Inflammatory macrophage treated with lipopolysaccharide for 1 hour (primary cell): ENCODE measurements at places on chromosomes 2 and 18.

DNA sequence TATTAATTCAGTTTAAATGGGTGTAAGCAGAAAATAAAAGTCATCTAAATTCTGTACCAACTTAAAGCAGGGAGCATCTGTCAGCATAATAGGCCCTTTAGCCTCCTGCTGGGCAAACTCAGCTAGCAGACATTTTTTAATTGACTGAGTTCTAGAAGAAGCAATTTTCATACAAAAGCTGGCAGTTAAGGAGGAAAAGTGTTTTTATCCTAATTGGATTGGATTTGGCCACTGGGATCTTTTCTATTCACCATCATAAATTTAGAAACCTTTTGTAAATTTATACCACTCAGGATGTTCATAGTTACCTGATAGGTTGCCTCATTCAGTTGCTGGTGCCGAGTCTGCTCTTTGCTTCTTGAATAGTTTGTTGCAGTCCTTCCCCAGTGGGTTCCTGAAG, 262.7 kb upstream of the FSIP2 start:
- DNase-seq, result no peak

DNA sequence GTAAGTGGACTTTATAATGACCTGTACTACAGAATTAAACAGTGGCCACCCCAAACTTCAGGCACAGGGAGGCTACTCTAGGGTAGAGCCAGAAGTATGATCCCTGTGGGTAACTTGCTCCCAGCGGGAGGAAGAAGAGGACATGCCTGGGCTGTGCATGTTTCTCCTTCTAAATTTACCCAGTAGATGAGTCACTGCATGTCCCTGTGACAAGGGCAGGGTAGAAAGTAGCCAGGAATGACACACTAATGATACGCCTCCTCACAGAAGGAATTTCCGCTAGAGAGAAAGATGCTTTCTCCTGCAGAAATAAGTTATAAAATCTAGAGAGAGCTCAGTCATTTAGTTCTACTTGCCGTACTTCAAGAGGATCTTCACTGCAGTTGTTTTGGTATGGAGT, 7.5 kb downstream of the ACYP2 start:
- DNase-seq, result no peak

DNA sequence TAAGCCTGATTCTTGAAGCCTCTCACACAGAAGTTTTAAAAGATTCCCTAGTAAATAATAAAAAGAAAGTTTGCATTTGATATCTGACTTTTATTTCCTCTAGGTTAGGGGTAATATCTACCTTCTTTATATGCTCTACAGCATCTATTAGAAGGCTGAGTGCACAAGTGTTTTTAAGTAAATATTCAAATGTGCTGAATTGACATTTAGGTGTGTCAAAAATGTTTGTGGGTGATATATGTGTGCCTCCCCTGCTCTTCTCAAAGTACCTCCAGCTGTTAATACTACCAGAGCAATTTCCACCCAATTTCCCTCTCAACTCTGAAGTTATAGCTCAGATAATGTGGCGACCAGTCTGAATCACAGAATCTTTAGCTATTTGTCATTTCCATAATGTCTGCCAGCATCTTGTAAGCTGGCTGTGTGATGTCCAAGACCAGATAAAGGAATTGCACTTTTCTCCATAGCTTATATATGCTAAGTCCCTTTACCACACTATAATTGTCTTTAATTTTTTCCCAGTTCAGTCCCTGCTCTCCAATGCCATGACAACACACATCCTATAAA, 24.4 kb upstream of the ERMN start:
- DNase-seq, result no peak

DNA sequence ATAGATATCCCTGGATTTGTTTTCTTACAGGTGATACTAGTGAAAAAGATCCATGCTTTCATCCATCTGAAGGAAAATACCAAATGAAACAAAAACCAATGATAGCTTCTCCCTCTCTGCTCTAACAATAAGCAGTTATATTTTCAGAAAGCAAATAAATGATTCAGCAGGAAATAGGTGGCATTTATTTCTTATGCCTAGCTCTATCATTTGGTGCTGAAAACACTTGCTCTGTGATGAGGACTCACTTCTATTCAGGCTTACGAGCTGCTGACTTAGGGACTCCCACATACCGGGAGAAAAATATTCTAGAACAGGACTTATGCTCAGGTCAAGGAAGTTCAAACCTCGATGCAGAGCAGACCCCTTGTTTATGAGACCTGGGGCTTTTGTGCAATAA, 142.6 kb downstream of the SETBP1 start:
- no peak for DNase-seq

- DNase-seq, result no peak
Measured at GRCh38 chr2:51297488-51297887, 265.6 kb upstream of the NRXN1 start.

- no peak for DNase-seq
Measured at GRCh38 chr2:8134473-8134932, 547.4 kb upstream of the ID2 start.

DNA sequence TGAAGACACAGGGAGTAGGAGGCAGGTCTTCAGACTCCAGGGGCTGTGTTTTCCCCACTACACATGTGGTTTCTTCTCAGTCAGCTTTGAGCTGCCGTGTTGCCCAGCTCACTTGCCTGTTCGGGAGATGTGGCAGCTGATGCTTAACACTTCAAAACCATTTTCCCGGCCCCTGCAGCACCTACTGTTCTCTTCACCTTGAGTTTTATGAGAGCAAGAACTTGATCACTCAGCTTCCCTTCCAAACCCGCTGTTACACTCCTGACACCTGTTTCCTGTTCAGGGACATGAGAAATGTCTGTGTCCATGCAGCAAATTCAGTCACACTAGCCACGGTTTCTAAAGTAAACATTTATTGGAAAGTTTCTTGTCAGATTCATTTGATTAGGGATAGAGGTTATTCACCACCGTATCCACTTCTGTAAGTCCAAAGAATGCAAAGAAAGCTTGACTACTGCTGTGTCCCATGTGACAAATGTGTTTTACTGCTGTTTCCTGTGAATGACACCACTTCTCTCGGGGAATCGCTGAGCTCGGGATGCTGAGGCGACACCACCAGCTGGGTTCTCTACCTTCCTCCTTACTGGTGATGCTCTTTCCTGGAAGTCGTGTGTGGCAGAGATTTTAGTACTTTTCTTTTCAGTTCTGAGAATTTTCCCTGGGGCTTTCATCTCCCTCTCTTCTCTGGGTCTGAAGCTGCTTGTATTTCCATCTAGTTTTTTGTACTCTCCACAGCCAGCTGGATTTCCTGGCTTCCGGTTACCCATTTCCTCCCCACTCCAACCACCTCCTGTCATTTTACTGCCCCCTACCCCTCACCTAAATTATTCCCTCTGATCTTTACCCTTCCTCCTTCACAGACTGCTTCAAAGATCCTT, 91.7 kb downstream of the KLF7 start:
- peak; percentile 29 for DNase-seq

DNA sequence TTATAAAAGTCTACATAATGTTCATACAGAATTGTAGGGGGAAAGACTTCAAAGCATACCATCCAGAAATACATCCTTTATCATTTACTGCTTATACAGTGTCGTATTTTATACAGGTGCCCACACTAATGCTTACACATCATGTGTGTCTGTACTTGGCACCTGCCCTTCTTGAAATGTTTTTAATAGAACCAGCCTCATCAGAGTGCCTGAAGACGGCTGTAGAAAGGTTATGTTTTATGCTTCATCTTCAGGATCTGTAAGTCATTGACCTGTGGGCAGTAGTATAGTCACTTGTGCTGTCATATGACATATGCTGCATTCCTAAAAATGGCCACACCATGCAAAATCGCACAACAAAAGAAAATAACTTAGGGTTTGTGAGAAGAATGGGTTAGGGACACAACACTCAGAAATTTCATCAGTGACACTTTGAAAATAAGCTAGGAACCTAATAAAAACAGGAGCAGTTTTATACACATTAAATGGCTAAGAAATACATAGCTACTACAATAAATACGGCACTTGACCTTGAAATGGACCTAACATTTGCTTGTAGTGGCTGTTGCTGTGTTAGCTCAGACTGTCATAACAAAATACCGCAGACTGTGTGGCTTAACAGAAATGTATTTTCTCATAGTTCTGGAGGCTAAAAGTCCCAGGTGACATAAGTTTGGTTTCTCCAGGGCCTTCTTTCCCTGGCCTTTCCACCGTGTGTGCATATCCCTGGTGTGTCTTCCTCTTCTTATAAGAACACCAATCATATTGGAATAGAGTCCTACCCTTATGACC, 112.6 kb downstream of the CERS6 start:
- peak; percentile 76 for DNase-seq

- no peak for DNase-seq
Measured at GRCh38 chr2:43055086-43055912, 171.1 kb downstream of the ZFP36L2 start.

GRCh38 chr2:36811071-36811470, 114.6 kb downstream of the VIT start:
- no peak for DNase-seq

- DNase-seq, result no peak
Measured at GRCh38 chr18:63071701-63072141, 247.8 kb downstream of the BCL2 start.

GRCh38 chr2:169673921-169674320, 20.3 kb downstream of the CFAP210 start:
- DNase-seq, result no peak

DNA sequence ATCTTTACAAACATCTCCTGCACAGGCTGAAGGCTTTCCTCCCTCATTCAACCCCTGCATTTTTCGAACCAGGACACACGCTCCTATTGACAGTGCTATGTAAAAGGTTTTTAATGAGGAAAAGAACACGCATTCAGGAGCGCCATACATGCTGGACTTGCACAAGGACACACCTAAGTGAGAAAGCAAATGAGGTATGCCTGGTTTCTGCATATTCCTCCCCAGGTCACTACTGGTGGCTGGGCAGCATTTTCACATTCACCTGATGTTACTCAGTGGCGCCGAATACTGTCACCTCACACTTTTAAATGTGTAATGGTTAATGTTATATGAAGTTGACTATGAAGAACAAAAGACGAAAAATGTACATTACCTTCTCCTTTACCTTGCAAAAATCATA, 150.6 kb downstream of the ANTXR1 start:
- DNase-seq, result no peak

- DNase-seq, result no peak
Measured at GRCh38 chr2:42569883-42570282, 1.5 kb downstream of the MTA3 start.

GRCh38 chr2:25257931-25258846, 83.5 kb downstream of the DNMT3A start:
- DNase-seq, result no peak

DNA sequence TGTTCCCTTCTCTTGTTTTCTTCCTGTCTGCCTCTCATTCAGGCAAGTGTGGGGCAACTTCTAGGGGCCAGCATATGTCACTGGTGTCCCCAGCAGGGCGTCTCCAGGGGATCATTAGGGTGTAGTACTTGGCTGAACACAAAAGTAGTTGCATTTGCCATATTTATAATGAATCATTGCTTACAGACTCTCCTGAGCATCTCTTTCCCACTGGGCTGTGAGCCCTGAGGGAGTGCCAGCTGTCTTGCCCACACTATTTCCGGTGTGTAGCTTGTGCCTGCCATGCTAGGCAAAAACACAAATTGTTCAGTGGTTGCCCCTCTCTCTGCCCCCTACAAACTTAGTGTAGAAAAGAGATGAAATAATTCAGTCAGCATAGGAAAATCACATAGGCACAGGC, 40.8 kb upstream of the SCLY start:
- no peak for DNase-seq

DNA sequence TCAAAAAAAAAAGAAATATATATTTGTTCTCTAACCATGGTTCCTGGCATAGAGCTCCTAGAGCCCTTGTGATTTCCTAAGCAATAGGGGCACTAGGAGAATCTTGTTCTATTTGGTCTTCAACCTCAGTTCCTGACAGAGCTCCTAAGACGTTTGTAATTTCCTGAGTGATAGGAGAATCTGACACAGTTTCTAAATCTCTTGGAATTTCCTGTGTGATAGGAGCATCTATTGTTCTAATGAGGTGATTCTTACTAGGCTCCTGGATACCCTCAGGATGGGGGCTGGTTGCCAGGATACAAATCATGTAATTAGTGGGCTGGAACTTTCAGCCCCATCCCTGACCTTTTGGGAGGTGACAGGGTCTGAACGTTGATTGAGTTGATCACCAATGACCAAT, 245.8 kb downstream of the ZEB2 start:
- DNase-seq, result no peak

DNA sequence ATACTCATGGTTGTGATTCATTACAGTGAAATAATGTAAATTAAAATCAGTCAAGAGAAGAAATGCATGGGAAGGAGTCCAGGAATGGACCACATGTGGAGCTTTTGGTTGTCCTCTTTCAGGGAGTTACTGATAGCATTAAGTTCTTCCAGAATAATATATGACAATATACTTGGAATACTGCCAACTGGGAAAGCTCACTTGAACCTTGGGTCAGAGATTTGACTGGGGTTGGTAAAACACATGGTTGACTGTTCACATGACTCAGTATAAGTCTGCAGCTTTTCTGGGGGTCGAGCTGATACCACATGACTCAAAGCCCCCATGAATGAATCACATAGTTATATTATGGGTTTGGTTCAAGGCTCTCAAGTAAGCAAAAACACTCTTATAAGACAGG, 1109.0 kb upstream of the CHAC2 start:
- no peak for DNase-seq

- DNase-seq, result peak; percentile 88
Measured at GRCh38 chr2:189674374-189675112, at the start of gene ANKAR. Gene ANKAR (plus strand): TSS chr2:189674670. CDS start chr2:189676491, 1,821 bp downstream.

- DNase-seq, result no peak
Measured at GRCh38 chr2:147174824-147175254, 670.0 kb upstream of the ACVR2A start.

GRCh38 chr18:44725300-44726058, 44.8 kb downstream of the SETBP1 start:
- peak; percentile 59 for DNase-seq

DNA sequence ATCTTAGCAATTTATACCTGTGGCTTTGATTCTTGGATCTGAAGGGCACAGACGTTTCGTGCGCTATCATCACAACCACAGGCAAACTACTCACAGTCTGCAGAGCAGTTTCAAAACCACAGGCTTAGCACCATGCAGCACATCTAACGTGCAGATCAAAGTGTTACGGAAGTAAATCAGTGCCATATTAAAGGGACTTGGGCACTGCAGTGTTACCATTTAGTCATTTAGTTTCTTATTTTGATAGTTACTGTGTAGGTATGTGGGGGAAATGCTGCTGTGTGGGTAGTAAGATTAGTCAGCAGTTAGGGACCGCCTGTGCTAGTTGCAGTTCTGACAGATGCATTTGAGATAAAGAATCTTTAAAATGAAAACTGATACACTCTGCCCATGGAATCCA, 384.0 kb downstream of the NBAS start:
- DNase-seq, result no peak

- no peak for DNase-seq
Measured at GRCh38 chr2:238869293-238870124, 21.6 kb downstream of the TWIST2 start.

- no peak for DNase-seq
Measured at GRCh38 chr2:174063492-174064092, 98.4 kb upstream of the SP3 start.
